ENCODE measurements at places on chromosomes 11 and 22. TPM values are rescaled to one million over a fixed set of nuclear protein-coding genes. Genes with fewer than 3 reads are reported as not detected.

DNA sequence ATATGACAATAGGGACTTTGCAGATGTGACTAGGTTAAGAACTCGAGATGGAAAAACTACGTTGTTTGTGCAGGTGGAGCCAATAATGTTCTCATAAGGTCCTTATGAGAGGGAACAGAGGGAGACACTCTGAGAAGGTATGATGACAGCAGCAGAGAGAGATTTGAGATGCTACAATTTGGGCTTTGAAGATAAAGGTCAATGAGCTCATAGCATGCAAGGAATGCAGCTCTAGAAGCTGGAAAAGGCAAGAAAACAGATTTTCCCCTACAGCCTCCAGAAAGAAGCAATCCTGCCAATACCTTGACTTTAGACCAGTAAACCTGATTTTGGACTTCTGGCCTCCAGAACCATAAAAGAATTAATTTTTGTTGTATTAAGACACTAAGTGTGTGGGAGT lies 21.1 kb downstream of the FAM76B start:
- no peak for DNase-seq

DNA sequence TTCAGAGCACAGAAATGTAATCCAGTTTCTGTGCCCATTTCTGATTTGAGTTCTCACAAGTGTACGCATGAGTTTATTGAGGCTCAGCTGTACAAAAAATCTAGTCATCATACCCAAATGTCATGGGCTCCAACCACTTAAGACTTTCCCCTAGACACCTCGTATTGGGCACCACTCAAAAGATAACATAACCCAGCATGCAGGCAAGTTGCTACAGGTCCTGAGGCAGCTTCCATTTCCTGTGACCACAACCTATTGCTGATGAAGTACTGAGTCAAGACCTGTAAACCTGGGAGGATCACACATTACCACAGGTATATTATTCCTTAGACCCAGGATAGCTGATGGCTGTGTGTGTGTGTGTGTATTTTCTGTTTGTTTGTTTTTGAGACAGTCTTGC lies 95.2 kb downstream of the MRTFA start:
- no peak for DNase-seq

GRCh38 chr11:13126430-13126829 lies 117.3 kb downstream of the RASSF10 start:
- no peak for DNase-seq

DNA sequence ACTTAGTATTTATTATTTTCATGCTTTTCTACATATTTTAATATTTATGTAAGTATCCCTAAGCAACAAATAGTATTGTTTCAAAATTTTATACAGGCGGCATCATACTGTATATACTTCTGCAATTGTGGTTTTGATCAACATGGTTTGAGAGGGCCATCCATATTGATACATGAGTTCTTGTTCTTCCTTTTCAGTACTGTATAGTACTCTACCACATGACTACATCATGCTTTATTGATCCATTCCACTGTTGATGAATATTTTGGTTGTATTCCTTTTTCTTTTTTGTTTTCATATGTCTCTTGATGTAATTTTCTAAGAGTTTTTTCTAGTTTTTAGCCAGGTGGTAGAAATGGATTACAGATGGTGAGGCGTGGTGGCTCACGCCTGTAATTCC lies 40.1 kb downstream of the SLC35F2 start:
- no peak for DNase-seq

NAALADL1 gene
- total RNA-seq, result 2.4 TPM
